Activated T-cell treated with anti-CD3 and anti-CD28 coated beads, Interleukin-2, amount 50 U/mL, for 24 hours (primary cell): ENCODE measurements at places on chromosomes 6 and 20.

DNA sequence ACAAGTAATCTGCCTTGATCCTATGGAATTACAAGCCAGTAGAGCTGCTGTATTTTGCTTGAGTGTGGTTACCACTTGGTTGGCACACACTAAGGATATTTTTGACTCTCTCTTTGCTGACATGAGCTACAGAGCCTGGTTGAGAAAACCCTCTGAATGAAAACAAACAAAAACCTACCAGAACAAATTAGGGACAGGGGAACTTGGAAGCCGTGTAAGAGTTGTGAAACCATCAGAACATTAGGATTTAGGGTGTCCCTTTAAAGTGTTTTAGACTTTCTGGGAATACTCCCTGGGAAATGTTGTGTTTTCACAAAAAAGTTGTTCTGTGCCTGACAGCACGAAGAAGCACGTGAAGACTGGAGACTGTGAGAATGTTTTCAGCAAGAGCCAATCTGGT lies 20.5 kb upstream of the PDE7B start:
- DNase-seq = no peak

- DNase-seq = no peak
Observed at GRCh38 chr6:104095661-104096416, 763.9 kb downstream of the HACE1 start.

- DNase-seq = no peak
Observed at GRCh38 chr6:152605941-152606340, 31.2 kb downstream of the SYNE1 start.

GRCh38 chr6:81233990-81234389 lies 518.5 kb downstream of the TENT5A start:
- DNase-seq = no peak

DNA sequence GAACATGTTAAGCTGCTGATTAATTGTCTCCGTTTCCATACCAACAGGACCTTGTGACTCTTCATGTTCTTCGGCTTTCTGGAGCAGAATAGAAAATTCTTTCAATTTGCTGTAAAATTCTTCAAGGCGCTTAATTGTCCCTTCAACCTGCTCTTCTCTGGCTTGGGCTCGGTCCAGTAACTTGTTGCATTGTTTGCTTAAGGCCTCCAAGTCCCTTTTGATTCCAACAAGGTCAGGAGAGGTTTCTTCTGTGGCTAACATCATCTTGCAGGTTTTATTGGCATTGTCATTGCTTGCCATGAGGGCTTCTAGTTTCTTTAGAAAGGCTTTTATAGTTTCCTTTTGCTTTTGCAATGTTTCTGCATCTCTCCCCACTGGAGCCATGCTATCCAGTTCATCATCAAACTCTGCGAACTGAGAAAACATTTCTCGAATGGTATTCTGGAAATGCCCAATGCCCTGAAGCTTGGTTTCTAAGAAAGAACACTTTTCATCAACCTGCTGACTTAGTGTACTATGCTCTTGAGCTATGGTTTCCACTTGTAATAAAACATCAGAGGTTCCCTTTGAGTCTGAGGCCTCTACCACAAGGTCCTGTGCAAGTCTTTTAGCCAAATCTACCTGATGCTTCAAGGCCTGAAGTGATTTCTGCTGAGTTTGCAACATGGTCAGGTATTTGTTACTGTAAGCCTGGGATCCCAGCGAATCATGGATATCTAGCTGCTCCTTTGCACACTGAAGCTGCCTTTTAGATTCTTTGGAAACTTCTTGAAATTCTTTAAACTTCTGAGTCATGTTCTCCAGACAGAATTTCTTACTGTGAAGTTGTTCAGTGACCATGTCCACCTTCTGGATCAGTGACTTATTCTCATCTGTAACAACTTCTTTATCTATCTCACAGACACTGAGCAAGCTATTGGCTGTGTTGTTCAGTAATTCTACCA lies 90.2 kb downstream of the DST start:
- no peak for DNase-seq

GRCh38 chr6:71983131-71983530 lies 96.8 kb downstream of the RIMS1 start:
- DNase-seq = no peak

- DNase-seq = no peak
Observed at GRCh38 chr20:25076731-25077609, 5.0 kb downstream of the VSX1 start.

- no peak for DNase-seq
Observed at GRCh38 chr6:24031496-24031895, 94.5 kb upstream of the NRSN1 start.

DNA sequence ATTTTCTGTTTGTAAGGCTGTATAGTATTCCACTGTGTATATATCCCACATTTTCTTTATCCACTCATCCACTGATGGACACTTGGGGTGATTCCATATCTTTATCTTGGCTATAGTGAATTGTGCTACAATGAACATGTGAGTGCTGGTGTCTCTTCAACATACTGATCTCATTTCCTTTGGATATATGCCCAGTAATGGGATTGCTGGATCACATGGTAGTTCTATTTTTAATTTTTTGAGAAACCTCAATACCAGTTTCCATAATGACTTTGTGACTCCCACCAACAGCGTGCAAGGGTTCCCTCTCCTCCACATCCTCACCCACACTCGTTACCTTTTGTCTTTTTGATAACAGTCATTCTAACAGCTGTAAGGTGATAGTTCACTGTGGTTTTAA lies 166.0 kb downstream of the ARHGAP18 start:
- DNase-seq = no peak

DNA sequence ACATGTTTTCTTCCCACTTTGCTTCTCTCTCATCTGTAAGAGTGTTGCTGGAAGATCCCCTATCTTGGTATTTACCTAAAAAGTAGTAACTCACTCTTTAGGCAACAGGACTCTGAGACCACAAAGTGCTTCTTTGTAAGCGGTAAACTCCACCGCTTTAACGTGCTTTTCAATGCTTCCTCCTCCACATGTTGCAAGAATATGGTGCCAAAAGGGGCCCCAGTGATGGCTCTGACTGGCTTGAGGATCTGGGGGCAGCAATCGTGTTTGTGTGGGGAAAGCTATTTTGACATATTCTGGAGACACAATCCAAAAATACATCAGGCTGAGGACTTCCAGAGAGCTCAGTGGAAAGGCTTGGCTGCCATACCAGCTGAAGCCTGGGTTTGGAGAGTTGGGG lies 12.4 kb upstream of the CPNE5 start:
- no peak for DNase-seq

DNA sequence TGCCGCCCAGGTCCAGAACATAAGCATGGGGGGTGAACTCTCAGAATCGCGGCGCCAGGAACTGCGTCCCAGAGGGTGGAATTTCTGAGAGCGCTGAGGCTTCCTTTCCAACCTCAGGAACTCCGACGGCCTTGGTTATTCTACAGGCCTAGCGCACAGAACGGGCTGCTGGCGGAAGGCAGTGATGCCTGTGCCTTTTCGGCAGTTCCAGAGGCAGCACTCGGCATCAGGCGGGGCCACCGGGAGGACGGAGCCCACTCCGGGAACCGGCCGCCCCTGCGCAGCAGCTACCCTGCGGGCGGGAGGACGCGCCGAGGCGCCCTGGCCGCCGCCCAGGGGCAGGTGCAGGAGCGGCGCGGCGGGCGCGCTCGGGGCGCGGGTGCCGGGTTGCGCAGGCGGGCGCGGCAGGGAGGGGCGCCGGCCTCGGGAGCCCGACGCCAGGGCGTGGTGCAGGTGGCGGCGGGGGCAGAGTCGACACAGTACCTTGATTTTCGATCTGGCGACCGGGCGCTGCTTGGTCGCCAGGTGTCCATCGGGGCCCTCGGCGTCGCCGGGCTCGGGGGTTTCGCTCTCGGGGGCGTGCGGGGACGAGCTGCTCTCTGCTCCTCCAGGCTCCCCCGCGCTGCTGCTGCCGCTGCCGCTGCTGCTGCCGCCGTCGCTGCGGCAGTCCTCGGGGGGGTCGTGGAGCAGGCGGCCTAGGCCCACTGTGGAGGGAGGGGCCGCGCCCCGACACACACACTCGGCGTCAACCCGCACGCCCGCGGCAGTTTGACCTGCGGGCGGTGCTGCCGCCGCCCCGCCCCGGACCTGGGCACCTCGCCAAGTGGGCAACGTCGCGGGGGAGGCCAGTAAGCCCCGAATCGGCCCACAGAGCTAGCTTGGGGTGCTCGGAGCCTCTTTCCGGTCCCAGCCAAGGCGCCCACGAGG lies 1.3 kb downstream of the OVOL2 start:
- peak; percentile 44 for DNase-seq

GRCh38 chr6:109079981-109080380 lies 14.7 kb downstream of the SESN1 start:
- DNase-seq = no peak

GRCh38 chr20:13183005-13183404 lies 38.1 kb upstream of the ISM1 start:
- no peak for DNase-seq

GRCh38 chr6:148698671-148699180 lies 48.1 kb upstream of the UST start:
- no peak for DNase-seq

DNA sequence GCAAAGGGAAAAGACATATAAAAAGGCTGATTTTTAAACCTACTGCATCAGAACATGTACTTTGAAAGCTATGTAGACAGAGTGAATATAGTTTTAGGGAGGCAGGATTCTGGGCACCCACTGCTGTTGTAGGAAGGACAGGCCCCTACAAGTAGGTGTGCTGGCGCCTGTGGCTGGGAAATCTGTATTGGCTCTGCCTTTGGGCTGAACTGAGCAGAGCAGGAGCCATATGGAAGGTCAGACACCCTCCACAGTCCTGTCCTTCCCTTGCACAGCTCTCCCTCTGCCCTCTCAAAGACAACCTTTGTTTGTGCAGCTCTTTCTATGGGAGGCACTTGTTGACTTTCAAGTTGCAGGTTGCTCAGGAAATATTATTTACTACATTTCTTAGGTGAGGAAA lies 18.4 kb upstream of the ULBP3 start:
- DNase-seq = no peak

GRCh38 chr6:85008296-85009009 lies 244.1 kb upstream of the TBX18 start:
- DNase-seq = no peak

DNA sequence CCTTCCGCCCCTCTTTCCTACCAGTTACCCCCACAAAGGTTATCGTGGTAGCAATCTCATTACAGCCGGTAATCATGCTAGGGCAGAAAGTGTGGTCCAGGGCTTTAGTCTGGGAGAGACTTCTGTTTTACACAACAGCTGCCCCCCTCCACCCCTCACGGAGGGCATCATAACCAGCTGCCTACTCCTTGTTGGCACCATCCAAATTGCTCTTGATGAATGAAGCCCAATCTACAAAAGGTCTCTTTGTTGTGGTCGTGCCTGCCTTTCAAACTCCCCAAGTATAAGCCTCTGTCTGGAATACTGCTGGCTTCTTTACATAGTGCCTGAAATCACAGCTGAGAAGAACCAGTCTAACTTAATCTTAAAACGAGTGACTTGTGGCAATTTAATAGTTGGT lies 157.9 kb downstream of the INSM1 start:
- no peak for DNase-seq

DNA sequence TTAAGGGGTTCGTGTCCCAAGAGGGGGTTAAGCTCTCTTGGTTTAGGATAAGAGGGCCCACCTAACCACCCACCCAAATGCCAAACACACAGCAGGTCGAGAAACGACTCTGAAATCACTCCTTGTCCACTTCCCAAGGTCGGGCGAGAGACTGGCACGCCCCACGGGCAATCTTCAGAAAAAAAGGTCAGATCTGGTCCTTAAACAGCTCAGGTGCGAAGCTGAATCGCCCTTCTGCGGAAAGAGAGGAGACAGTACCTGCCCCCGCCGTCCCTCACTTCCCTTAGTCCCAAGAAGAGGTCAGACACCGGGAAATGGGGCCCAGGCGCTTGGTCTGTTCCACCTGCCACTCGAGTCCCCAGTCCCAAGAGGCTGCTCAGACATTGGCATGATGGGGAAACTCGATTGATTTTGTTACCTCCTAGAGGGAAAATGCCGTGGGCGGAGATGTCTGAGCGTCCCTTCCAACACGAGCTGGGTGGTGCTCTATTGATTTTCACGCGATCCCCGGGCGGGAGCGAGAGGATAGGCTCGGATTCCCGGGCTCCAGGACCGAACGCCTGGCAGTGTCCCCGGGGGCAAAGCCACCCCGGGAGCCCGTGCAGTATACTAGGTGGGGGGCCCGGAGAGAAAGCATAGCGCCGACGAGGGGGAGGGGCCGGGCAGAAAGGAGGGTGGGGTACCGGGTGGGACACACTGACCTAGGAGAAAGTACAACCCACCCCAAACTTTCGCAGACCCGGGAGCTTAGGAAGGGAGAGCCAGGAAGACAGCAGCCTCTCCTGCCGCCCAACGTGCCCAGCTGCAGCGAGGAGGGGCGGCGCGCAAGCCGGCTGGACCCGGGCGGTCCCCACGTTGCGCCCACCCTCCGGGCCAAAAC lies 1.1 kb upstream of the SAMD5 start:
- peak; percentile 36 for DNase-seq

GRCh38 chr6:1136415-1136774 lies 175.5 kb upstream of the FOXQ1 start:
- DNase-seq = no peak

DNA sequence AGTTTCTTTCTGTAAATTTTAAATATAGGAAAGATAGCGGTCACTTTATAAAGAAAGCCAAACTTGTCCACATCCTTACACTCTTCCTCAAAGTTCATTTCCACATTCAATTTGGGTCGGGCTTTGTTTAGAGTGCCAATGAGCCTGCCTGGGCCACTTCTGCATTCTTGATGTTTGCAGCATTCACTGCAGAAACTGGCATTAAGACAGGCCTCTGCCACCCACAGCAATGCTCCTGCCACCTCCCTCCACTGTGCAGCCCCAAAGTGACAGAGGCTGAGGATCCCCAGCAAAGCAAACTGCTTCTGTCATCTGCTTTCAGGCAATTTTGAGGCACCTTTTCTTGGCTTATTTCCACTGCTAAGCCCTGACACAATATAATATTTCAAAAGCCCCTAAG lies 61.2 kb downstream of the TNFAIP3 start:
- peak; percentile 60 for DNase-seq
